ENCODE measurements at places on chromosomes 11 and 22.

GRCh38 chr11:10866893-10867331 lies 9.1 kb upstream of the ZBED5 start:
- no peak for DNase-seq

DNA sequence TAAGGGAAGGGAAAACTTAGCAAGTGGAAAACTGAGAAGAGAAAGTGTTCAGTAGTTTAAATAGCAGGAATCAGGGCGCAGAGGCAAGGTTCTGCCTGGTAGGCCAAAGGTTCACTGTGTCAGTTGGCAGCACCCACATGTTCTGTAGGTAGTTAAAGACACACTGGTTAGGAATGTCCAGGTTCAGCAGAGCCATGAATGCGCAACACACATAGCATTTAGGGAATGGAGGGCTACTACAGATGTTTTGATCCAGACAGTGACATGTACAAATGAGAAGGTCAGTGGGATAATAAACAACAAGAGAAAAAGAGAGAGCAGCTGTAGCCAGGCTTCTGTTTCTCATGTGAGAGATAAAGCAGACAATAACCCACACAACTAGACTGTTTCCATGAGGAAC lies 56.2 kb upstream of the ARHGAP42 start:
- no peak for DNase-seq

- DNase-seq = no peak
Measured at GRCh38 chr11:63829823-63830489, 9.0 kb upstream of the MARK2 start.

DNA sequence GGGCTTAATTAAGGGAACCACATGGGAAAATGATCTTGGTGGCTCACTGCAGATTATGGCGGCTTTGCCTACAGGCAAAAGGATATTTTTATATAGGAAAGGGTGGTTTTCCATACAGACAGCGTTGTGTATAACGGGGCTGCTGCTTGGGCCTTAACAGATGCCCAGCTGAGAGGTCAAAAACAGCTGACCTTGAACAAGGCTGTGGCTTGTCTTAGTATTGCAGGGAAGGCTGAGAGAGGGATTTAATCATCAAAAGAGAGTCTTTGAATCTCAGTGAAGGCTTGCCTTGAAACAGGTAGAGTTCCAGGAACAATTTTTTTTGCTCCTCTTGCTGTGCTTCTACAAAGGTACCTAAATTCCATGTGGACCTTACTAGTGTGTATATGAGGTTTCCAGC lies 301.6 kb upstream of the C11orf87 start:
- no peak for DNase-seq

DNA sequence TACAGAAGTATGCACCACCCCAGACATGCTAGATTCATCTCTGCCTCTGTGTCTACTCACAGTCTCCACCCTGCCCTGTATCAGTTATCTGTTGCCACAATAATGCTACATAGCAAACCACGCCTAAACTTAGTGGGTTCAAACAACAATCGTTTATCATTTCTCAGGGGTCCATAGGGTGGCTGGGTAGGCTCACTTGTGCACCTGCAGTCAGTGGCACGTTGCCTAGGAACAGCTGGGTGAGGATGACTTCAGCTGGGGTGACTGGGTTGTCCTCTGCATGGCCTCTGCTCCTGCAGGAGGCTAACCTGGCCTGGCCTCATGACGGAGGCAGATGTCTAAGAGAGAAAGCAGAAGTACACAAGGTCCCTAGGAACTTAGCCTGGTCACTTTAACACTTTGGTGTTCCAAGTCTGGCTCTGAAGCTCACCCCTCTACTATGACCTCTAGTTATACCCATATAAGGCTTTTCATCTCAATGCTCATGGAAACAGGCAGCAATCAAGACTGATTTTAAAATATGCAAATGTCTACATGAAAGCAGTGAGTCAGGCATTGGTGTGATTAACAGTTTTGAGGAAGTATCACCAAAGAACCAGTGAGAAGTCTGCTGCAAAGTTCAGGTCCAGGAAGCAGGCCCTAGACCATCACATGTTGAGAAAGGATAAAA lies 10.7 kb downstream of the OLFML1 start:
- no peak for DNase-seq

DNA sequence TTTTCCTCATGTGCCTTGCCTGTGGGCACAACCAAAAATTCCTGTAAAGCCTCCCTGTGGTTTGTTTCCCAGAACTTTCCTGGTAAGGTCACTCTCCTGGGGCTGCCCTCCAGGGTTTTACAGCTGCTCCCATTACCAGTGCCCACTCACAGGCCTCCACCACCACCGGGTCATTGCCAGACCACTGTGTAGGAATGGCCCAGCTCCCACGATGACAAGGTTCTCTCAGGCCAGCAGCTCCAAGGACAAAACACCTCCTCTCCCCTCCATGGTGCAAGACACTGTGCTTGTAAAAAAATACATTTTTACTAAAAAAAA lies 96.1 kb upstream of the AKIP1 start:
- DNase-seq = no peak

GRCh38 chr11:75548595-75549272 lies 13.3 kb upstream of the SERPINH1 start:
- DNase-seq = no peak

- DNase-seq = no peak
Measured at GRCh38 chr11:22336587-22336986, 1.6 kb upstream of the SLC17A6 start.

GRCh38 chr11:5198285-5198684 lies 2.2 kb downstream of the OR51V1 start:
- DNase-seq = no peak

- DNase-seq = no peak
Measured at GRCh38 chr11:4808476-4808875, 4.3 kb upstream of the OR52R1 start.

DNA sequence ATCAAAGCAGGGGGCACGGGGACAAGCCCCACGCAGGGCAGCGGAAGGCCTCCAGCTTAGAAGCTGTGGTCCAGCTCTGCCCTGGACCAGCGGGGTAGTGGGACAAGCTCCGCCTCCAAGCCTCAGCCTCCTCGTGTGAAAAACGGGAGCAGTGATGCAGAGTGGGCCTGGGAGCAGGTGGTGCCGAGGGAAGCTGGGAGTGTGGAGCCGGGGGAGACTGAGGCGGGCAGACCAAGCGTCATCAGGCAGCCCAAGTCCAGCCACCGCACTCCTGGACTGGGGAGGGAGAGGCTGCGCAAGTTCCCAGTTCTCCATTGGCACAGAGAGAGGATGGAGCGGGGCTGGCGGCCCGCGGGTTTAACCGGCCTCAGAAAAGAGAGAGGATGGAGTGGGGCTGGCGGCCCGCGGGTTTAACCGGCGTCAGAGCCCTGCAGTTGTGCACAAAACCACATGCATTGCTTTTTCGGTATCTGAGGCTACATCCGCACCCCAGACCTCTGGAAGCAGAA lies 68.1 kb upstream of the PHF21B start:
- DNase-seq = no peak

DNA sequence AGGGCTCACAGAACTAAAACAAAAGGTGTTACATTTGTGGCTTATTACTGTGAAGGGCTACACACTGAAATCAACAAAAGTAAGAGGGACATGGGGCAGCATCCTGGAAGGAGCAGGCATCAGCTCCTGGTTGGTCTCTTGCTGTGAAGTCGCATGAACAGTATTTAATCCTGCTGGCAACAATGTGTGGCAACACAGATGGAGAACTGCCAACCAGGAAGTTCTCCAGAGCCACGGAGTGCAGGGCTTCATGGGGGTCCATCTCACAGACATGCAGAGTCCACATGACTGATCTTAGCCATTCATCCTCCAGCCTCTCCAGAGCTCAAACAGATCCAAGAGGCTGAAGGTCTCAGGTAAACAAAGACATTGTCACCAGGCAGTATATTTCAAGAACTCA lies 32.8 kb upstream of the FGF3 start:
- DNase-seq = no peak

- no peak for DNase-seq
Measured at GRCh38 chr11:102226702-102227490, 90.4 kb upstream of the BIRC3 start.

- DNase-seq = no peak
Measured at GRCh38 chr11:78993802-78994430, 419.3 kb upstream of the NARS2 start.

GRCh38 chr11:78573271-78573670 lies 1.4 kb downstream of the NARS2 start:
- DNase-seq = no peak

DNA sequence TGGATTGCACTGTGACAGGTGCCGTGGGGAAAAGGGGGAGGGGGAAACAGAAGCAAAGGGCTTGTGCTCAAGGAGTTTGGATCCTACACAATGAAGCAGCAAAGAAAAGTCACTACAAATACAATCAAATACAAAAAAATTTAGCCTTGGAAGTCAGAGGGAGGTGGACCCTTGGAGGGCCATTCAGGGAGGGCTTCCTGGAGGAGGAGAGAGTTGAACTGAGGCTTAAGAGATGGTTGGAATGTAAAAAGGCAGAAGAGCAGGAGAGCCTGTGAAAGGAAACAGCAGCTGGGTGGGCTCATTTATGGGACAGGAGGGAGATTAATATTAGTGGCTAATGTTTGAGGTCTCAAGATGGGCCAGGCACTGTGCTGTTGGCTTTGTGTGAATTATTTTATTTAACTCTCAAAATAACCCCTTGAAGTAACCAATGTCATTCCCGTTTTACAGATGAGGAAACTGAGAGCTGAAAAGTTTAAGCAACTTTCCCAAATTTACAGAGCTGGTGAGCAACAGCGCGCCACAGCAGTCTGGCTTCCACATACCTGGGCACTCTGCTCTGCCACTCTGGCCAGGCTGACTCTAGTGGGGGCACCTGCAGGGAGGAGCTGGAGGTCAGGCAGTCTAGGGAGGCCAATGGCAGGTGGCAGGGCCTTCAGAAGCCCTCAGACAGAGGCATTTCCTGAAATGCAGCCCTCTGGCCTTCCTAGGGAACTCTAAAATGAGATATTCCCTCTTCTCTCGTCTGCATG lies 2.7 kb upstream of the CHST1 start:
- no peak for DNase-seq

DNA sequence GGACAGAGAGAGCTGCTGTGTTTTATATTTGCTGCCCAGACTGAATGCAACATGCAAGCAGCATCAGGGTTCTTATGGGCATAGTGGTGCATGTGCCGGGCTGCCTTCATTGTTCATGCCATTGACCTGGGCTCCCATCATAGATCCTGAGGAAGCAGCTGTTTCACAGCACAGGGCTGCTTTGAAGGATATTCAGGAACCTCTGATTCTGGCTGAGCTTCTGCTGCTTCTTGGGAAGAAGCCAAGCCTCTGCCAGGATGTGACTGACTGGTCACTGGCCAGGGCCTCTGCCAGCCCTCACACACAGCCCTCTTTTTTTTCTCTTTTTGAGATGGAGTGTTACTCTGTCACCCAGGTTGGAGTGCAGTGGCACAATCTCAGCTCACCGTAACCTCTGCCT lies 43.3 kb downstream of the CYB5R2 start:
- DNase-seq = no peak

GRCh38 chr11:72668629-72669347 lies 5.4 kb downstream of the PDE2A start:
- DNase-seq = no peak

DNA sequence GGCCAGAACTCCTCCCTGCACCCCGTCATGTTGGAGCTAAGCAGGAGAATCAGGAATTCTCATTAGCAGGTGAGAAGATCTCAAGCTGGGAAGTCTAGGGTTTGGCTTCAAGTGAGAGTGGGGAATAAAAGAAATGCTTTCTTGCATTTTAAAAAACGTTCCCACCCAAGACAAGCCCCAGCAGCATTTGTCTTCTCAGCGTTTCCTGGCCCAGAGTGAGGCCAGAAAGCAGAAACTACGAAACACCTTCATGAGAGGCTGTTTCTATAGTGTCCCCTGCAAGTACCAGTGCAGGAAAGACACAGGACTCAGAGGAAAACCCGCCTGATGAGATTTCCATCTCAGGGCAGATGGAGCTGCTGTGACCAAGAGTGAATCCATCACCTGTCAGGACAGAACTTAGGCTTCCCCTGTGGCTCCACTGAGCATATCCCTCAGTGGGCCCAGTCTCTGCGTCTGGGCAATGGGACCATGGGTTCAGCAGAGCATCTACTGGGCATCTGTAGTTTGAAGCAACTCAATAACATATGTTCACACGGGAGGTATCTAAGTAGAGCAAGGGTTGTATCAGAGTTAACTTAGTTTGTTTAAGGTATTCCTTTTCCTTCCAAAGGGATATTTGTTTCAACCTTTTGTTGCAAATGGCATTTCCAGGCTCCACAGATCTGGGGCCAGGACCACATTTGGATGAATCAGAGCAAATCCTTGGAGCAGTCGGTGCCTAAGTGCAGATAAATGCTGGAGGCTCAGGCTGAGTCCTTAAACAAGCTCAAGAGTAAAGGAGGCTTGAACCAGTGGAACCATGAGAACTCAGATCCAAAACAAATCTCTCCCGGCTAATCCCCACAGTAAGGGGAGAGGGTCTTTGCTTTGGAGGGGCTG lies 548.3 kb downstream of the MIAT start:
- DNase-seq = no peak

- no peak for DNase-seq
Measured at GRCh38 chr11:29224739-29225384, 792.0 kb downstream of the KCNA4 start.

- no peak for DNase-seq
Measured at GRCh38 chr11:109388982-109389381, 33.0 kb upstream of the C11orf87 start.

- DNase-seq = no peak
Measured at GRCh38 chr22:44020981-44021380, 3.1 kb upstream of the PARVB start.

GRCh38 chr11:68396516-68396915 lies 64.0 kb upstream of the PPP6R3 start:
- no peak for DNase-seq

- no peak for DNase-seq
Measured at GRCh38 chr11:107682171-107682570, 29.7 kb downstream of the SLN start.

DNA sequence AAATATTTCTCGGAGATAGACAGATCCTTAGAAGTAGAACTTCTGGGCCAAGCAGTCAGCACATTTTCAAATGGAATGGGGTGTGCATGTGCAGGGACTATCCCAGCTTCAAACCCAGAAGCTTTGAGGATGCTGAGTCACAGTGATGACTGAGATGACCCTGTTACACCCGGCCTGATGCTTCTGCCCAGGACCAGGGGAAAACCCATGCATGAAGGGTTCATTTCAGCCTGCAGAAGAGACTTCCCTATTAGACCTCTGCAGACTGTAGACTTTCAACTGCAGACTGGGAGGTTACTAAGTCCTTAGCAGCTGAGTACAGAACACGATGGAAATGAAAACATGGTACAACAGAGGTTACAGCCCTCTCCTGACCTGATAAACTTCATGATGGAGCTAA lies 3.6 kb upstream of the OR2AT4 start:
- DNase-seq = no peak

GRCh38 chr11:96778272-96778671 lies 388.5 kb downstream of the JRKL start:
- no peak for DNase-seq
